ENCODE measurements at places on chromosomes 1 and 21.
A peak's percentile ranks its signal among the peaks of the same experiment; 100 is the strongest.

GRCh38 chr1:115123116-115123515 is 33.8 kb upstream of the TSPAN2 start:
- no peak for DNase-seq

DNA sequence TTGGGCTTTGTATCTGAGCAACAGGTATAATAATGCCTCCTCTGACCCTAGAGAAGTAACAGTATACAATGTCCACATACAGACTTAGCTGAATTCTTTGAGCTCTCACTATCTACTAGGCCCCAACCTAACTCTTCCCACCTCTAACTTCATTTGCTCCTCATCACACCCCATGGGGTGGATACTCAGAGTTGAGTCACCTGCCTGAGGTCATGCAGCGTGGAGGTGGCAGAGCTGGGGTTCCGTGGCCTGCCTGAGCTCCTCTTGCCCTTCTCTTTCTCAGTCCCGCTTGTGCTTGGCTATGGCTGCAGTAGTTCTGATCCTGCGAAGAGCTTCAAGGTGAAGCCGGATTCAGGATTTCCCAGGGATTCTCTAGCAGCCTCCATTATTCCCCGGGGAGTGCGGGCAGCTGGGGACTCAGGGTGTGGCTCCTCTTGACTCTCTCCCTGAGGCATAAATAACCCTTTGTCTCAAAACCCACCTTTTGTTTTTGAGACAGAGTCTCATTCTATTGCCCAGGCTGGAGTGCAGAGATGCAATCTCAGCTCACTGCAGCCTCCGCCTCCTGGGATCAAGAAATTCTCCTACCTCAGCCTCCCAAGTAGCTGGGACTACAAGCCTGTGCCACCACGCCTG is 29.9 kb upstream of the ACTL8 start:
- no peak for DNase-seq

- no peak for DNase-seq
These were observed 3.5 kb downstream of the C1orf159 start for GRCh38 chr1:1112237-1112985.

GRCh38 chr1:90710579-90711536 is 6.2 kb downstream of the BARHL2 start:
- peak; percentile 89 for DNase-seq

- DNase-seq = no peak
These were observed 37.3 kb downstream of the NENF start for GRCh38 chr1:212470059-212470458.

DNA sequence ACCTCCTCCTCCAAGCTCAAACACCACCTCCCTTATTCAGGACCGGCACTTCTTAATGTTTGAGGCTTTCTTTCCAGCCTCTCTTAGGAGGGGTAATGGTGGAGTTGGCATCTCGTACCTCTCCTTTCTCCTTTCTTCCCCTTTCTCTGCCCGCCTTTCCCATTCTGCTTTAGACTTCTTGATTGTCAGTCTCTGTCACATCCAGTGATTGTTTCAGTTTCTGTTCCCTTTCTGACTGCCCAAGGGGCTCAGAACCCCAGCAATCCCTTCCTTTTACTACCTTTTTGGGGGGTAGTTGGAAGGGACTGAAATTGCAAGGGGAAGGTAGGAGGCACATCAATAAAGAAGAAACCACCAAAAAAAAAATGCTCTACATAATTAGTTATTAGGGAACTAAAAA is 5.6 kb downstream of the ELK4 start:
- DNase-seq = no peak

DNA sequence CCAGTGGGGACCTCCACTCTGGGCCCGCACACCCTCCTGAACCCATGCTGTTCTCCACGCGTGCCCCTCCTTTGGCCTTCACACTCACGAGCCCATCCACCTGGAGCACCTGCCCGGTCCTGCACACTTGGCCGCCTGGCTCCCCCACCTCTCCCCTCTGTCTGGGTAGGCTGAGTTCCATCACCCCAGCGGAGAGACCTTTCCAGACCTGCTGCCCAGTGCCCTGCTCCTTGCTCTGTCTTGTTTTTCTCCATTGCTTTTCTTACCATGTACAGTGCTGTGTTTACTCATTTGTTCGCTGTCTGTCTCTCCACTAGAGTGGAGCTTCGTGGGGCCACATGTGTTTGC is 351.0 kb upstream of the VAMP3 start:
- DNase-seq = no peak

GRCh38 chr1:169853341-169853740 is 40.4 kb downstream of the SCYL3 start:
- DNase-seq = no peak

GRCh38 chr21:39098696-39099200 is 84.5 kb downstream of the PSMG1 start:
- no peak for DNase-seq

- peak; percentile 54 for DNase-seq
These were observed 25.0 kb downstream of the CD244 start for GRCh38 chr1:160837558-160838205.

GRCh38 chr1:226863446-226863845 is 7.0 kb upstream of the PSEN2 start:
- DNase-seq = no peak

DNA sequence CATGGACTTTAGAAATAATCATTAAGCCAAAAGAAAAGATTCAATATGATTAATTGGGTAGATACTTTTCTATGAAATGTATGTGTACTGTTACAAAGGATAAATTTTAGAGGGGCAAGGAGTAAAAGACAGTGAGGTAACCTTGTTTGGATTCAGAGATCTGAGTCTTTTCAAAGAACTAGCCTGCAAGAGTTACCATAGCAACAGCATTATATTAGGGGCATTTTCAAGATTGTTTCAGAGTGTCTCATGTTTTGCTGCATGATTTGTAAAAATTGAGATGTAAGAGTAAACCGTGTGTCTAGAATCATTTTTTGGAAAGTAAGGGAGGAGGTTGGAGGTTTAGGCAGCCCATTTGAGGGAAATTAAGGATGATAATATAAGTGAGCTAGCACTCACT is 70.6 kb upstream of the KIAA1614 start:
- no peak for DNase-seq

DNA sequence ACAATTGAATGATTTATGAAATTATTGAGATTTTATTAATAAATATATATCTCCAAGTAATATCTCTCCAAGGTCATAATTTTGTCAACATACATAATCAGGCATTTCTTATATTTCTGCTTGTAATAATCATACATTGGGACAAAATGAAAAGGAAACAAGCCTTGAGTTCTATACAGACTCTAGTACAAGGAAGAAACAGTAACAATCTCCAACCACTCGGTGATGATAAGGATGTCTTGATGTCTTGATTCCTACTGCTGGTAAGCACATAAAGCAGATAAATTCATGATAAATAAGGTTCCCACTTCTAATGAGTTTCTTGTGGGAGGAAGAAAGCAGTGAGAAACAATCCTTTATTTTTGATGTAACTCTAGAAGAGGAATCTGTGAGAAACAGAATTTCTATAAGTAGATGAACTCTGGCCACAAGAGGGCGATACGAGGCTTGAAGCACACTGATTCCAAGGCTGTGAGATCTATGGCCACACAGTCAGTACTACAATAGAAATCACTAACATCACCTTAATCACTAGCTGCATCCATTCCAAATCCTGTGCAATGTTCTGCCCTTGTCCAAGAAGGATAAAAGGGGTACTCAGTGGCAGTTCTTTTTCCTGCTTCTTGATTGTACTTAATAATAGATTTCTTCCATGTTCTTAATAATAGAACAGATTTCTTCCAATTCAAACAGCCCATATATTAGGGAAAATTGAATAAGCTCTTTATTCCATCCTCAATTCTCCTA is 41.4 kb upstream of the LRRC8B start:
- DNase-seq = peak; percentile 64

GRCh38 chr1:22250724-22251123 is 107.8 kb upstream of the WNT4 start:
- DNase-seq = no peak

DNA sequence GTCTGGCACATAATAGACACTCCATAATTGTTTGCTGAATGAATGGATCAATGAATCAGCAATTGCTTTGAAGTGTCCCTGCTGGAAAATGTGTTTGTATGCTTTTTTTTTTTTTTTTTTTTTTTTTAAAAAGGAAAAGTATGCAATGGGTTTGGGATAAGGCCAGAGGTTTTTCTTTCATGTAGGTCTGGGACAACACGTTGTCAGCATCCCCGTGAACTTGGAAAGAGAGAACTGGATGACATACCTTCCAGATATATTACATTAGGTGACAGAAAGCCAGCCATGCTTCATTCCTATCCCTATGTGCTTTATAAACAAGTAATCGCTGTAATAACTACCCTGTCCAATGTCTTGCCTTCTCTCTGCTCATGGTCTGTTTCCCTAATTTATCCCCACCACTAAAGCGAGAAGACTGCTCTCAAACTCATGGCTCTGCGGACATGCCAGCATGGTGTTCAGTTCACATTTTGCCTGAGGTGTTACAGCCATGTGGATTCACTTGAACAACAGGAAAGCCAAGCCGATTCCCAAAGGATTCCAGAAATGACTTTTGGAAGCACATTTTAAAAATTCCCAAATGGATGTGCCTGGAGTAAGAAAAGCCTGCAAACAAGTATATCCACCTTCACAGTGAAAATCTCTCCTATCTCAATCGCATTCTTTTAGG is 34.8 kb upstream of the GREM2 start:
- no peak for DNase-seq

DNA sequence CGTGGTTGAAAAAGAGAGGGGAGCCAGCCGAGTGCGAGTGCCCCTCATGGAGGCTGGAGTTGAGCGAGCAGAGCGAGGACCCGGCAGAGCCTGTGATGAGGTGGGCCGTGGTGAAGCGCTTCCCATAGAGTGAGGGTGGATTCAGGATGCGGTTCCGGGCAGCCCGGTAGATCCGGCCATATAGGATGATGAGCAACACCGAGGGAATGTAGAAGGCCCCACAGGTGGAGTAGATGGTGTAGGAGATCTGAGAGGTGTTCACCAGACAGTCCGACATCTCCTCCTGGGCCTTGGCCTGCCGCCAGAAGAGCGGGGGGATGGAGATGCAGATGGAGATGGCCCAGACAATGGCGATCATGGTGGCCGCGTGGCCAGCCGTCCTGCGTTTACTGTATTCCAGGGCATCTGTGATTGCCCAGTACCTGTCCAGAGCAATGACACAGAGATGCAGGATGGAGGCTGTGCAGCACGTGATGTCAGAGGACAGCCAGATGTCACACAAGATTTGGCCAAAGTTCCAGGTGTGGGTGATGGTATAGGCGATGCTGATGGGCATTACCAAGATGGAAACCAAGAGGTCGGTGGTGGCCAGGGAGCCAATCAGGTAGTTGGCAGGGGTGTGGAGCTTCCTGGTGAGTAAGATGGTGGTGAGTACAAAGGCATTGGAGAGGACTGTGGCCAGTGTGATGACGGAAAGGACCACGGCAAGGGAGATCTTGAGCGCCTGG is 23.7 kb downstream of the HTR1D start:
- no peak for DNase-seq

DNA sequence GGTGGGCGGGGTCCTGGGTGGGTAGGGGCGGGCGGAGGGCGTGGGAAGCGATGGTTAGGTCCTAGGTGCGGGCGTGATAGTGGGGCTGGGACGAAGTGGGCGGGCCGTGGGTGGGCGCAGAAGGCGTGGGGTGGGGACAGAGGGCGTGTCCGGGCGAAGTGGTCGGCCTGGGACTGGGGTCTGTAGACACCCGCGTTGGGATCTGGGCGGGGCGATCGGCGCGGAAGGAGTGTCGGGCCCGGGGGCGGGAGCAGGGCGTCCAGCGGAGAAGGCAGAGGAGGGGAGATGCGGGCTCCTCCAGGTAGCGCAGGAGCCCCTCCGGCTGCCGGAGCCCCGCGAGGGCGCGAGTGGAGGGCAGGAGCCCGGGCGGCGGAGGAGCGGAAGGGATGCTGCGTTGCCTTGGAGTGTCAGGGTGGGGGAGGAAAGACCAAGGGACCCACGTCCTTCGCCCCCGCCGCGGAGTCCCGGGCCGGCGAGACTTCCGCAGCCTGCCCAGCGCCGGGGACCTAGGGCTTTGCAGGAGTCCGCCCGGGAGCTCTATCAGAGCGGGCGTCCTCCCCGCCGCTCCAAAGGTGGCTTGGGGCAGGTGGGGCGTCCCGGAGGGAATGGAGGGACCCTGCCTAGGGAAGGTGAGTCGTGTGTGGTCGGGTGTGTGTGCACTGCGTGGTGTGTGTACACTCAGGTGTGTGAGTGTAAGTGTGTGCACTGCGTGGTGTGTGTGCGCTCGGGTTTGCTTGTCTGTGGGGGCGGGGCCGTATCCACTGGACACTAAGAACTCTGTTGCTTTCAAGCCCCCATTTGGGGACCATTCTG is 27.0 kb upstream of the PRSS38 start:
- DNase-seq = peak; percentile 73

- no peak for DNase-seq
These were observed 53.5 kb downstream of the ST3GAL3 start for GRCh38 chr1:43760745-43761317.

DNA sequence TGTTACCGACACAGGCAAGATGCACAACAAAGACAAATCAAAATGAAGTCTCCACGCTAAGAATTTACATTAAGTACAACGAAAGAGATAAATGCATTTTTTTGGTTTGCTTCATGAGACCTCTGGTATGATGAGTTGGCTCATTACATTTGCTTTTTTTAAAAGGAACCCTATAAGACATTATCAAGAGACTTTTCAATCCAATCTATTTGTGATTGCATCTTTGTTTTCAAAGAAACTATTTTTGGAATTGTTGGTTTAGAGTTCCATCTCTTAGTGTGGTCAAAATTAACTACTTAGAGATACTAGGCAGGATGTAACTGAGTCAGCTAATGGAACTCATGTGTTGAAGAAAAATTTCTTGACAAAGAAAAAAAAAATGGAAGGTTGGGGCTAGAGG is 200.1 kb downstream of the ZC3H11B start:
- no peak for DNase-seq

- DNase-seq = no peak
These were observed 36.0 kb upstream of the LHX4 start for GRCh38 chr1:180194048-180194425.

GRCh38 chr1:155202731-155203515 is 4.8 kb downstream of the THBS3 start:
- no peak for DNase-seq

DNA sequence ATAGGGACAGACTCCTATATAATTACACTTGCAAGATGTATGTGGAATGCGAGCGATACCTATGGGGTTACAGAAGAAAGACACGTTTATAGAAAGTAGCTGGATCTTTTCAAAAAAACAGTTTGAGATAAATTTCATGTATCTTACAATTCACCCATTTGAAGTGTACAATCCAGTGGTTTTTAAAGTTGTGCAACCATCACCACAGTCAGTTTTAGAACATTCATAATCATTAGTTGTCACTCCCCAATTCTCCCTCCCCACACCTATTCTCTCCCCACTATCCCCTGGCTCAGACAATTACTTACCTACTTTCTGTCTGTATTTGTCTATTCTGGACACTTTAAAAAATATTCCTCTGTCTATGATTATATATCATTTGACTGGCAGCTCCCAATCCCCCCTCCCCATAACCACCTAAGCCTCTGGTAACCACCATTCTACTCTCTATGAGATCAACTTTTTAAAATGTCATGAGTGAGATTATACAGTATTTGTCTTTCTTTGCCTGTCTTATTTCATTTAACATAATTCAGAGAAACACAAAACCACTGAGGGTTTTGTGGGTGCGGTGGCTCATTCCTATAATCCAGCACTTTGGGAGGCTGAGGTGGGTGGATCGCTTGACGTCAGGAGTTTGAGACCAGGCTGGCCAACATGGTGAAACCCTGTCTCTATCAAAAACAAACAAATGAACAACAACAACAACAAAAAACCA is 39.1 kb downstream of the MRPS6 start:
- DNase-seq = no peak

- peak; percentile 5 for DNase-seq
These were observed 74.4 kb downstream of the PTGS2 start for GRCh38 chr1:186605762-186606350.

- DNase-seq = no peak
These were observed 255.8 kb downstream of the TGFB2 start for GRCh38 chr1:218600968-218601367.

Data from retina (tissue), 1 donor.